ENCODE measurements at places on chromosomes 11 and 22. TPM values are rescaled to one million over a fixed set of nuclear protein-coding genes. Genes with fewer than 3 reads are reported as not detected.

DNA sequence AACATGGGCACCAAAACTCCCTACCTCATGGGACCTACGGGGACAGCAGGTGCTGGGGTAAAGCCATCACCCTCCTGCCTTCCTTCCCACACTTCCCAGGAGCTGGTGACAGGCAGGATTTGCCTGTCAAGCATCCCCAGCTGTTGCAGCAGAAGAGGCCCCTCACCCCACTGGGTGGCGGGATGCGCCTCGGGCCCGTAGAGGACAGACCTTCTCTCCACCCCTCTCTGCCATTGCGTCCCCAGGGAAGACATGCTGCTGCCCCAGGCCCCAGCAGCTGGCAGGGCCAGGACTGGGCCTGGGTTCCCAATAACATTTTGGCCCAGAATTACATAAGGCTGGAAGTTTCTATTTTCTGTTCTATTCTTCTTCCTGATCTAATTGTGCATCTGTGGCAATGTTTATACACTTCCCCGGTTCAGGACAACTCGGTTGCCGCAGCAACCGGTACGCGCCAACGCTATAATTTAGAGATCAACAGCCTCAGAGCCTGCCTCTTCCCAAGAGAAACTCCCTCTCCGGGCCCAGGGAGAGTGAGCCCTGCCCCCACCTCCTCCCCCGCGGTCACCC is 25.4 kb downstream of the KCNJ4 start:
- DNase-seq: no peak

GRCh38 chr11:1920909-1921573 is 1.5 kb downstream of the TNNT3 start:
- no peak for DNase-seq

GRCh38 chr11:5304046-5304445 is 2.3 kb upstream of the OR51B4 start:
- no peak for DNase-seq

GRCh38 chr22:34588871-34589545 is 476.9 kb upstream of the ISX start:
- no peak for DNase-seq

GRCh38 chr11:109864834-109865547 is 228.2 kb upstream of the ZC3H12C start:
- no peak for DNase-seq

DNA sequence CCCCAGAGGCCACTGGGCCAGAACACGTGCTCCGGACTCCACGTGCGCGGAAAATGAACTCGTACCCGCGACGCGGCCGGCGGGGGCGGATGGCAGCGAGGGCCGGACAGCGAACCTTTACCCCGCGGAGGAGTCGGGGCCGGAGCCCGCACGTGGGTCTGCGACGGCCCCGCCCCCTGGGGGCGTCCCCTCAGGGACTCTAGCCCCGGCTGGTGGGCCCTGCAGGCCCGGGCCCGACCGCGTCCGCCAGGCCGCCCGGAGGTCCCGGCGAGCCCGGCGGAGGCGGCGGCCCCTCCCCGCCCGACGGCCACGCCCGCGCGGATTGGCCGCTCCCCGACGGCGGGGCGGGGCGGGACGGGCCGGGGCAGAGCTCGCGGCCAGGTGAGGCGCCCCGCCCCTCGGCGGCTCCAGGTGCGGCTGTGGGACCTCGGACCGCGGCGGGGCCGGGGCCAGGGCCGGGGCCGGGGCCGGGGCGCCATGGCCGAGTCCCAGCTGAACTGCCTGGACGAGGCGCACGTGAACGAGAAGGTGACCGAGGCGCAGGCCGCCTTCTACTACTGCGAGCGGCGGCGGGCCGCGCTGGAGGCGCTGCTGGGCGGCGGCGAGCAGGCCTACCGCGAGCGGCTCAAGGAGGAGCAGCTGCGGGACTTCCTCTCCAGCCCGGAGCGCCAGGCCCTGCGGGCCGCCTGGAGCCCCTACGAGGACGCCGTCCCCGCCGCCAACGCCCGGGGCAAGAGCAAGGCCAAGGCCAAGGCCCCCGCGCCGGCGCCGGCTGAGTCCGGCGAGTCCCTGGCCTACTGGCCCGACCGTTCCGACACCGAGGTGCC is at the start of gene FAM83F:
FAM83F (plus strand) TSS at position 389 of the 827 bp plus-strand sequence; CDS start at position 478, 89 bp downstream.
- peak; percentile 81 for DNase-seq

DNA sequence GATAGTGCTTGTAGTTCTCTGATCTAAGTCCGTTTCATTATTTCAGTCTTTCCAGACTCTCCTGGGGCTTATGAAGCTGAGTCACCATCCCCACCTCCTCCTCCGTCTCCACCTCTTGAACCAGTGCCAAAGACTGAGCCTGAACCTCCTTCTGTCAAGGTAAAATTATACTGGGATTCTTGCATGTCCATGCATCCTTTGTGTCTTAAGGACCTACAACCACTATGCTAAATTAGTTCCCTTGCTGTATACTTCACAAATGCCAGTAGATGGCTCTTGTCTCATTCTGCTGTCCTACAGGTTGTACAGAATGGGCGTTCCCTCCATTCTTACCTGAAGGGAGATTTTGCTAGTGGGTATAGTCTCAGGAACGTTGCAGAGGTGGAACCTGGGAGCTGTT is 42.2 kb downstream of the POLD3 start:
- DNase-seq: no peak

GRCh38 chr11:68212421-68213134 is 518 bp downstream of the KMT5B start:
- peak; percentile 78 for DNase-seq

DNA sequence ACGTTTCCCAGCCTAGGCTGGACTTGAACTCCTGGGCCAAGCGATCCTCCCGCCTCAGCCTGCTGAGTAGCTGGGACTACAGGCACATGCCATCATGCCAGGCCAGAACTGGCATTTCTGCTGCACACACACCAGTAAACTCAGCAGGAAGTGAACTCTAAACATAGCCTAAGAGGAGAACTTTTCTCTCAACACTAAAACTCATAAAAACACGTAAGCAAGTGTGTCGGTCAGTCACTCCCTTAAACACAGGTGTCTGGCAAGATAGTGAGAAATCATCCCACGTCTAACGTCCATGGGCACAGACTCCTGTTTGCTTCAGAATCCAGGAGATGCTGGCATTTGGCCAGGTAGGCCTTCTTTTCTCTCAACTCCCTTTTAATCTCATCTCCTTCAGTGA is 104.8 kb downstream of the RPL27A start:
- DNase-seq: peak; percentile 75

DNA sequence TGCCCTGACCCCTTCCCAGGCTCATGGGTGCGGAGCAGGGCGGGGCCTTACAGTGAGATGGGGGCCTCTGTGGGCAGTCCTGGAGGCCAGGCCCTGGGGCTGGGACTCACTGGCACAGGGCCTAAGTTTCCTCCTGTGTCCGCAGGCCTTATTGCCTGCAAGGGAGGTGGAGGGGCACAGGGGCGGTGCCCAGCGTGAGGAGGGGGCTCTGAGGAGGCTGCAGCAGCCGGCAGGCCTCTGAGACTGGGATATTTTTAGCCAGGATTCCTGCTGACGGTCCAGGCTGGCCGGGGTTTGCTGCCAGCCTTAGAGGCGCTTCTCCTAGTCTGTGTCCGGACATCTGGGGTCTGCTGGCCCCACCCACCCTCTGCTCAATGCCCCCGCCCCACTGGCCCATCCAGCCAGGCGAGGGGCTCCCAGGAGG is 5.7 kb upstream of the RTN4R start:
- DNase-seq: no peak

DNA sequence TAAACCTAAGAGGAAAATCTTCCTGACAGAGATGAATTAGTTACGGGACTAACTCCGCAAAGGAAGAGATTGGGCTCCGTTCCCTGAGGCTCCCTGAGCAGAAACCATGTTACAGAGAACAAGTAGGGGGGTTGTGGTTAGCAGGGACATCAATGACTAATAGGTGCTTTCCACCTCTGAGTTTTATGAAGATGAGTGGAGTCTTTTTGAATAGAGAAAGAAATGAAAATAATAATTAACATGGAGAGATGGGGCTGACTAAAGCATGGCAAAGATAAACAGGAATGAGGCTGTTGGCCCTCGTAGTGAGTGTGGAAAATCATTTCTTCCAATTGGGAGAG is 47.5 kb upstream of the PICALM start:
- no peak for DNase-seq

DNA sequence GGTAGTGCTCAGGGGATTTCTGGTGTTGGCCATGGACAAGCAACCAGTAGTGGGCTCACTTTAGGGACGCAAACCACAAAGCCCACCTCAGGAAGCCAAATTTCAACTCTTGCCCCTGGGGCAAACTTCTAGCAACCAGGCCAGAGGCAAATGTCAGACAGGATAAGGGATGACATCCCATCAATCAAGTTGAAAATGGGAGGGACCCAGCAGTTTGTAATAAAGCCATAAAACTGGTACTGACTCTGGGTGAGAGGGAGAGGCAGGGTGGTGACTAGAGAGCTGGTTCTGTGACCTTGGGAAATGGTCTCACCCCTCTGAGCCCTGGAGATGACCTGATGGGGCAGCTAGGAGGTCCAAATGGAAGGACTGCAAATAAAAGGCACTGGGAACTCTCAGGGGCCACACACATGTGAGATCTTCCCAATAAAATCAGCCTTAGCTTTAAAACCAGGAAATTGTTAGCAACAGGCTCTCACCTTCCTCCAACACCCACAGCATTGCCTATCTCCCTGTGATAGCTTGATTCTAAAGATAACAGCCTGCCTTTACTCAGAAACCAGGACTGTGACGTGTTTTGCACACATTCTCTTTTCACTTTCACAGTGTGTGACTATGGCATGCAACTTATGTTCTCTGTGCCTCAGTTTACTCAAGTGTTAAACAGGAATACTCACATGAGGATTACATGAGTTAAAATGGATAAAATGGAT is 6.4 kb upstream of the TBC1D10A start:
- no peak for DNase-seq

GRCh38 chr11:128095466-128095981 is 491.8 kb downstream of the ETS1 start:
- no peak for DNase-seq

GRCh38 chr11:97355230-97355629 is 965.4 kb downstream of the JRKL start:
- no peak for DNase-seq

DNA sequence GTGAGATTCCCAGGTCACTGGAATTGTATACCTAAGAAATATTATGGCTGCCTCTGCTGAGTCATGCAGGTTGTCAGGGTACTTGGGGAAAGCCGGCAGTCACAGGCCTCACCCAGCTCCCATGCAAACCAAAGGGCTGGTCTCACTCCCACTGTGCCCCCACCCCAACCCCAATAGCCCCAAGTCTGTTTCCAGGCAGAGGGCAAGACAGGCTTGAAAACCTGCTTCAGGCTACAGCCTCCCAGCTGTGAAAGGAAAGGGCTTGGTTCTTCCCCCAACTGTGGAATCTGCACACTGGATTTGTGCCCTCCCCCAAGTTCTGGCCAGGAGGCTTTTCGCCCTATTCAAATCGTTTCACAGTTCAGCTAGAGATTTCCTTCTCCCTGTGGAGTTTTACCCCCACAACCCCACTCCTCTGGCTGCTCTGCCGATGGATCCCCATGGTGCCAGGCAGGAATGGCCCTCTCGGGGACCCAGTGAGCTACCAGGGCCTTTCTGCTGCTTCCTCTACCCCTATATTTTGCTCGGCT is 37.0 kb upstream of the ABTB2 start:
- DNase-seq: no peak

DNA sequence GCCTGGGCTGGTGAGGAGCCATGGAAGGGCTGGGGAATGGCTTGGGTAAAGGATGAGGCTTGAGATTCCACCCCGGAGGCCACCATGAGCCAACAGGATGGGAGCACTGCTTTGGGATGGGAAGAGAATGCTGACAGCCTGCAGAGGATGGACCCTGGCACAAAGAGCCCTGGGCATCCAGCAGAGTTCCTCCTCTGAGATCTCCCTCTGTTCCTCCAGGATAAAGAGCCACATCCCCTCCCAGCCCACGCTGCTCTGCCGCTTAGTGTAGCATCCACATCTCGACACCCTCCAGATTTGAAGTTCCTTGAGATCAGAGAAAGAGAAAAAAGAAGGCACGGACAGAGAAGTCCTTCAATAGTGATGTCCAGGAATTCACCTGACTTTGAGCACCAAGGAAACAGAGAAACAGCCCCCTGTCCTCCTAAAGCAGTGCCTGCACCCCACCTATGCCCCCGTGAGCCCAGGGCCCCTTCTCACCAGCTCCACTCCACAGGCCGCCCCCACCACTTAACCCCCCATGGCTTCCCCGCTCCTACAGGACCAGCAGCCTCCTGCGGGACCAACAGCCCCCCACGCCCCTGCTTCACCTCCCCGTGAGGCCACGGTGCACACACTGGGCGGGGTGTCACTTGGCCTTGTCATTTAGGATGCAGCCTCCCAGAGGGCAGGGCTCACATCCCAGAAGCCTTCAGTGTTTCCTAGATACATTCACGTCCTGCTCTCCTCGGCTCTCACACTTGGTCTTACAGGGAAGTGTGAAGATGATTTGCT is 180.5 kb downstream of the SHANK2 start:
- DNase-seq: no peak

GRCh38 chr11:19711911-19712280 is 741 bp upstream of the NAV2 start:
- no peak for DNase-seq

DNA sequence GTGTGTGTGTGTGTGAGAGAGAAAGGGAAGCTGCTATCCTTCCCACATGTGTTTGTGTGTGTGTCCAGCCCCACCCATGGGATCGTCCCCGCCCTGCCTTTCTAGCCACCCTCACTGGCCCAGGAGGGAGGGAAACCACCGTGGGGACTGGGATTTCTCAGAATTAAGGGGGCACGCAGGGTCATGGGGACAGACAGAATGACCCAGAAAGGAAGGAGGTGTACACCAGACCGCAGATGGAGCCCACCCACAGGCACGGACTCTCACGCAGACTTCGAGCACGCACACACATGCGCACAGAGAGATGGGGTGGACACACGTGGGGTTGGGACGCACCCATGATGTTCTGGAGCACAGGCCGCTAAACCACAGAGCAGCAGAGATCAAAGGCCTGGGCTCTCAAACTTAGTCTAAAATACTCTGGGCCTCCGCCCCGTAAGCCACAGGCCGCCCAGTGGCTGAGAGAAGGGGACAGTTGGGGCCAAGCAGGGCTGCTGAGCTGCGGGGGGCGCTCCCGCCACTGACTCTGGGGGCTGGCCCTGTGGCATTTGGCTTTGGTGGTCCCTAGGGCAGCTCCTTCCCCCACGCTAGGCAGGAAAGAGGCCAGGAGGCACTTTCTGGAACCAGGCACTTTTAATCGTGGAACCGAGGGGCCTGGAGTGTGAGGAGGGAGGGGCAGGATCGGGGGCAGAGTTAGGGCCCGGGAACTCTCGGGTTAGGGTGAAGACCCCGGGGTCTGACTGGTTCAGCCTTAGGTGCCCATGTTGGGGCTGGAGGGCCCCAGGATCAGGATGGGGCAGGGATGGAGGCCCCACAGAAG is 1.5 kb downstream of the IFITM5 start:
- DNase-seq: peak; percentile 44

FAM111B gene
- 5.7 TPM for total RNA-seq

CBX7 gene
- total RNA-seq: 33.4 TPM

OR2AG1 gene
- total RNA-seq: not detected

SLC1A2 gene
- 0.43 TPM for total RNA-seq

ZDHHC24 gene
- 9.9 TPM for total RNA-seq

C11orf86 gene
- total RNA-seq: 24.5 TPM

CASP4 gene
- total RNA-seq: 26.8 TPM

ARFGAP3 gene
- total RNA-seq: 42.1 TPM

DERL3 gene
- 26.6 TPM for total RNA-seq

DENND6B gene
- total RNA-seq: 3.7 TPM

MYRF gene
- total RNA-seq: 15.6 TPM
